ENCODE measurements at places on chromosomes 11 and 22.

- no peak for DNase-seq
These were observed 7.7 kb downstream of the BLID start for GRCh38 chr11:122108192-122108799.

DNA sequence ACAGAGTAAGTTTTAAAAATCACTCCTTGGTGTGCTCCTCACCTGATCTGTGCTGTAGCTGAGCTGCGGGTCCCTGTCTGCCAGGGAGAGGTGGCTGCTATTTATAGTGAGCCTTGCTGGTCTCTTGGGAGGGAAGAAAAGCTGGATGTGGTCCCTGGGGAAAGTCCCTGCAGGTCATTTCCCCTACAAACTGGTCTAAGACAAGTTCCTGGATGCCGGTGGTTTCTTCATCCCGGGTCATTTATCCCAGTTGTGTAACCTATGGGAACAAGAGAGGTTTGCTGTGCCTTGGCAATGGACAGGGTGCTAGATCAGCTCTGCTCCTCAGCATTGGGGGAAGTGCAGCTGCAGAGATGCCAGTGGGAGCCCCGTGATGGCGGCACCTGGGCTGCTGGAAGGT is at the start of gene SAA2:
SAA2 (minus strand) TSS at position 108 of the 400 bp plus-strand sequence. CDS start 657 bp downstream, outside the sequence.
- no peak for DNase-seq

GRCh38 chr11:73510877-73511276 is 87.0 kb downstream of the FAM168A start:
- no peak for DNase-seq

GRCh38 chr11:45543808-45544422 is 121.5 kb downstream of the CHST1 start:
- DNase-seq: no peak

- no peak for DNase-seq
These were observed 100.5 kb upstream of the IGLL5 start for GRCh38 chr22:22787151-22787550.

DNA sequence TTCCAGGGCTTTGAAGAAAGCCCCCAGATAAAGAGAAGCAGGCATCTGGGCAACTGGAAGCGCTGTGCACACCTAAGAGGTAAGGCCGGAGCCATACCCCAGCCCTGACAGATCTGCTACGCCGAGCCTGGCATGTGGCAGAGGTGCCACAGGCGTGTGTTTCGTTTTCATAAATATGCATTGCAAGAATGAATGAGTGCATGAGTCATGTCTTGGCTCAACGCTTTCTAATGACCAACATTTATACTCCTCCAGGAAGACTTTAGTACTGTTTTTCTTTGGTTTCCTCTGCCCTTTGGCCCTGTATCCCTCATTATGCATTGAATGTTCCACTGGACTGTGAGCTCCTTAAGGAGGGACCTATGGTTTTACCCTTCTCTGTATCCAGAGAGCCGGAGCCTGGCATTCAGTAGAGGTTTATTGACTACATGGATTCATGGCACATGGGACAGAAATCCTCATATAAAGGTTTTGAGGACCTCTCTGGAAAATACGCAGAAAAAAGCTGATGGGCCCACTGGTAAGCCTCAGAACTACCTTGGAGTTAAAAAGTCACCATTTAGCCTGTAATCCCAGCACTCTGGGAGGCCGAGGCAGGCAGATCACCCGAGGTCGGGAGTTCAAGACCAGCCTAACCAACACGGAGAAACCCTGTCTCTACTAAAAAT is 38.9 kb upstream of the CSNK2A3 start:
- no peak for DNase-seq

GRCh38 chr11:31798057-31798553 is 13.0 kb downstream of the PAX6 start:
- DNase-seq: no peak

- no peak for DNase-seq
These were observed 400.2 kb upstream of the DDI1 start for GRCh38 chr11:103636232-103636631.

DNA sequence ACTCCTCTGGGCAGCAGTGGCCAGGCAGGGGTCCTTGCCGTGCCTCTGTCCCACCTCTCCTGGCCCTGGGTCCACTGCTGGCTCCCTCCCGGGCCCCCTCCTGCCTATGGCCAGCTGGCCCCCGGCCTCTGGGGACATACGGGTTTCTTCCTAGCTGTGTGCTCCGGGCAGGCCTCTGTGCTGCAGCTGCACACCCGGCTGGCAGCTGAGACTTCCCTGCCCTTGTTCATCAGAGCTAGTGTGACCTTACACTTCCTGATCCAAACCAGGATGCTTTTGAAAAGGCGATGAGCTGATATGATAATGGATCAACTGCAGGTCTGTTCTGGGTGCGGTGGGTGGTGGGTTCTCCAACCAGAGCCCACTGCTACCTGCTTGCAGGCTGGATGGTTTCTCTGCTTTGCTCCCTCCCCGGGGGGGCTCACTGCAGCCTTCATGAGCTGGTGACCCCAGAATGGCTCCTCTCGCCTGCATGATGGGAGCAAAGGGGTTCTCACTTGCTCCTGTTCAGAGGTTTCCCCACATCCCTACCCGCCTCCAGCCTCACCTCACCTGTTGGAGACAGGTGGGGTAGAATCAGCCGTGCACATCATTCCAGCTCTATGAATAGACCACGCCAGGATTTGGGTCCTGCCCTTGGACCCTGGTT is 13.3 kb downstream of the B3GAT1 start:
- no peak for DNase-seq

DNA sequence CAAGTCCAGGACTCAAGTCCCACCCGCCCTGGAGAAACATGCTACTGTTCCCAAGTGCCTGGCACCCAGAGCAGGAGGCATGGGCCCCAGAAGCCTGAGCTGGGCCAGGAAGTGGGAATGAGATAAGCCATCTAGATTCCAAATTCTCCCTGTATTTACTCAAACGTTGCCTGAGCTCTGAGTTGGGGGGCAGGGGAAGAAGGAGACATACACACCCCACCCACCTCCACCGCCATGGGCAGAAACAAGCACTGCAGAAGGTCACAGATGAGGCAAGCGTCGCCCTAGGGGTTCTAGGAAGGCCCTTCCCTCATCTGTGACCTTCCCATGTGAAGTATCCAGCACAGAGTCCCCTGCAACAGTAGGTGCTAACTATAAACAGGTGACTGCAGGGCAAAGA is 54.0 kb downstream of the PLEKHA7 start:
- DNase-seq: no peak

DNA sequence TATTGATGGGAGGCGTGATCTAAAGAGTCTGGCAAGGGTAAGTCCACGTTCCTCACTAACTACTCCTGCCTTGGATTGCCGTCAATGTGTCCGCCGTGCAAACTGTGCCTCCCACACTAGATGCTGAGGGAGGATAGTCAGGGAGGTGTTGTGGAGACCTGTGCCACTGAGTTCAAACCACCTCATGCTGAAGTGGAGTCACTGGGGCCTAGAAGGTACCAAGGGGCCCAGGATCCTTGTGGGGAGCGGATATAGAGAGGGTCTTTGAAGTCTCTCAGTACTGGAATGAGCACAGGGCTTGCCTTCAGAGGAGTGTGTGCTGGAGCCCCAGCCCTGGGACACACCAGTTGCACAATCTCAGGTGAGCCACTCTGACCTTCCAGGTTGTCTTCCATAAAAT is 27.1 kb upstream of the TMPRSS4 start:
- no peak for DNase-seq

- DNase-seq: no peak
These were observed 64.7 kb upstream of the TOP3B start for GRCh38 chr22:22047266-22047665.

GRCh38 chr11:112885744-112886433 is 75.3 kb upstream of the NCAM1 start:
- DNase-seq: no peak

GRCh38 chr11:33362051-33362910 is 105.1 kb downstream of the HIPK3 start:
- DNase-seq: no peak

GRCh38 chr11:64650923-64651523 is 60.0 kb downstream of the SLC22A12 start:
- DNase-seq: no peak

- no peak for DNase-seq
These were observed 110.3 kb downstream of the ARHGAP20 start for GRCh38 chr11:110601936-110602335.

DNA sequence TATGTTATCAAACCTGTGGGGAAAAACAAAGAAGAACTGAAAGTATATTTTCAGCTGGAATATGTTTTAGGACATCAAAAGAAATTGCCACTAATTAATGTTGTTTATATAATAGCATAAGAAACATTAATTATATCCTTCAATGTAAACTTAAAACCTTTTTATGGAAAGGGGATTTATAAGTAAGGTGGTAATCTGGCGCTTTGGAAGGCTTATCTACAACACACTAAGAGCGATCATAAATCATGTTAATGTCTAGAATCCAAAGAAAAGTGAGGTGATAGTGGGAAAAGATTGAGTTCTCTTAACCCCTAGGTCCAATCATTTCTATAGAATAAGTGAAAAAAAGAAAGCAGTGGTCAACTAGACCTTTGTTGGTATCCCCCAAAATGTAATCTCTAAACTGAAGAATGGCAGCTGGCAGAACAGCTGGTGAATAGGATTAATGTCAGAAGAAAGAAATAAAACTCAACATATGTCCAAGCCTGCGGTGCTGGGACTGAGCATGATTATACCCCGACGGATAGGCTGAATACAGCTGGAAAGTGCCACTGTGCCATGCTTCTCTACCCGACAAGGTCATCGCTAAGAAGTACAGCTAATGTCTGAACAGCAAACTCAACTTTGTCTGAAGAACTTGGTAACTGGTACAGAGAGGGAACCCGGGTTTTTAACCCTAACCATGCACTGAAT is 64.0 kb downstream of the SOX6 start:
- DNase-seq: no peak

DNA sequence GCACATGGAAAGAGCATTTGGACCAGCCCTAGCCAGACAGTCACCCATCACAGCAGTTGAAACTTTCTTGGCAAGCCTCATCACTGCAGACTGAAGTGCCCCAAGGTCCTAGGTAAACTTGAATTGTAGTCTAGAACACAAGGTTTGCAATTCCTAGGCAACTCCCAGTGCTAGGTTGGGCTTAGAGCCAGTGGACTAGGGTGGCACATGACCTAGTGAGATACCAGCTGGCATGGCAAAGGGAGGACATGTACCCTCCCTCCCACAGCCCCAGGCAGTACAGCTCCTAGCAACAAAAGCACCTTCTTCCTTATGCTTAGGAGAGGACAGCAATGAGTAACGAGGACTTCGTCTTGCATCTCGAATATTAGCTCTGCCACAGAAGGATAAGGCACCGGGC is 889.5 kb downstream of the JRKL start:
- DNase-seq: no peak

DNA sequence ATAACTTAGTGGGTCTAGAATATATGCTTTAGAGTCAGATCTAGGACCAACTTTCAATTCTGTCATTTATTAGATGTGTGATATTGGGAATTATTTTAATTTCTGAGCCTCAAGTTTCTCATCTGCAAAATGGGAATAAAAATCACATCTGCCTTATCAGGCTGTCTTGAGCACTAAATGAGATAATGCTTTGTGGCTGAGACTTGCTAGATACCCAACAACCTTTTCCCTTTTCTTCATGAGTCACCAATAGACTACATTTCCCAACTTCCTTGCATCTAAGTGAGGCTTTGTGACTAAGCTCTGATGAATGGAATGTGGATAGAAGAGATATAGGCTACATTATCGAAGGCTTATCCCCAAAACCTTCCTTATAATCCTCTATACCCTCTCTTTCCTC is 220.7 kb upstream of the SESN3 start:
- DNase-seq: no peak

- DNase-seq: no peak
These were observed 17.3 kb downstream of the PIK3IP1 start for GRCh38 chr22:31275018-31275417.

DNA sequence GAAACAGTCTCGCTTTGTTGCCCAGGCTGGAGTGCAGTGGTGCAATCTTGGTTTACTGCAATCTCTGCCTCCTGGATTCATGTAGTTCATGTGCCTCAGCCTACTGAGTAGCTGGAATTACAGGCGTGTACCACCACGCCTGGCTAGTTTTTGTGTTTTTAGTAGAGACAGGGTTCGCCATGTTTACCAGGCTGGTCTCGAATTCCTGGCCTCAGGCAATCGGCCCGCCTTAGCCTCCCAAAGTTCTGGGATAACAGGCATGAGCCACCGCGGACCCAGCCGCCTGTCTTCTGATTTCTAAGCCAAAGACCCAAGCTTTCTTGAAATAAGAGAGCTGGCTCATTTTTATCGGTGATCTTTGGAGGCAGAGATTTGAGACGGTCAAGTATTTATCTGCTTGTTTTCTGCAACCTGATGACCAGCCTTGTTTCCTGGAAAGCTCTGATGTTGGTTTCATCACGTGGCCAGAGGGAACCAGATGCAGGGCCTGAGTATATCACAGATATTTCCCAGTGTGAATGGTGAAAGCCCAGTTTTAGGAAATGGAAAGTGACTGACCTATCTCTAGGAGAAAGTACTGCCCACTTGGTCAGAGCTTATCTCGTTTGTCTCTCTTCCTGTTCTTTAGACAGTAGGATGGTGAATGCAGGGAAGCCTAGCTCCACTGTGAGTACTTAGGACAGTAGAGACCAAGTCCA is 5.7 kb upstream of the SIDT2 start:
- DNase-seq: no peak

- DNase-seq: no peak
These were observed 577 bp upstream of the DKK3 start for GRCh38 chr11:12008790-12009616.

- no peak for DNase-seq
These were observed 18.5 kb upstream of the STK33 start for GRCh38 chr11:8612522-8612921.

DNA sequence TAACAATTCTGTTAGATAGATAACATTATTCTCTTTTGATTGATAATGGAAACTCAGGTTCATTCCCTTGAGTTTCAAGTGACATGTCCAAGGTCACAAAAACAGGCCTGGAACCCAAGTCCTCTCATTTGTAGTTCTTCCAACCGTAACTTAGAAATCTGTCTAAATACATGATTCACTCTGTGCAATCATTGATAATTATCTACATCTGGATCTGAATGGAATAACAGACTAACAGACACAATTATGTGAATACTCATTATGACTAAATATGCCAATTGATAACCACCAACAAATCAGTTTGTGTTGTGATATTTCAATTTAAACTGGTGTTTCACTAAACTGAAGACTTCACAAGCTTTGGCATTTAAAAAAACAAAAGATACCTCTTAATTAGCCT is 71.0 kb downstream of the RBFOX2 start:
- no peak for DNase-seq

- DNase-seq: no peak
These were observed 57.5 kb downstream of the GRK3 start for GRCh38 chr22:25621986-25622385.

DNA sequence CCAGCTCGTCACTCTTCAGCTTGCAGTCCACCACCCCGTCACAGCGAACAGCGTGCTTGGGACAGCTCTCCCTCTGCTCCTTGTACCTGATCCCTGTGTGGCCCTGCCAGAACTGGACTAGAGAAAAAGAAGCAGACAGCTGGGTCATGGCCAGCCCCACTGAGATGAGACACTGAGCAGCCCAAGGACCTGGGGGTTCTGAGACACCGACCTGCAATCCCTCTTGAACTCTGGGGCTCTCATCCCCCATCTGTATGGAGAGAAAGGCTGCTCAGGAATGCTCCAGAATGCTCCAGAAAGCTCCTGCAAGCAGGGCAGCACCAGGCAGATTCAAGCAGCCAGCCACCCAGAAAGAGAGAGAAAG is 14.8 kb downstream of the TMPRSS13 start:
- DNase-seq: no peak

GRCh38 chr11:82883853-82884252 is 16.4 kb downstream of the PRCP start:
- DNase-seq: no peak
